Immature natural killer cell (primary cell): ENCODE measurements at places on chromosomes 3 and 15. TPM values are rescaled to one million over a fixed set of nuclear protein-coding genes. Genes with fewer than 3 reads are reported as not detected.

The KLHL24 gene
- polyA plus RNA-seq = 33.4 TPM

The SPATA12 gene
- polyA plus RNA-seq = not detected

The C3orf33 gene
- 2.2 TPM for polyA plus RNA-seq

The ZNF639 gene
- 40.0 TPM for polyA plus RNA-seq

GRCh38 chr3:12897381-12898289, 56.3 kb upstream of the RPL32 start:
- DNase-seq = no peak
- H3K36me3 ChIP-seq = peaks cover 21% of the 10 kb centered on the region
- peak overlapping the region; percentile 69 for H3K27ac ChIP-seq
- peaks cover 12% of the 10 kb centered on the region for H3K4me1 ChIP-seq
- no peak overlapping the region for H3K4me3 ChIP-seq
- peaks cover 10% of the 10 kb centered on the region for H3K27me3 ChIP-seq

GRCh38 chr3:30692498-30693130, 86.2 kb downstream of the TGFBR2 start:
- peaks cover 28% of the 10 kb centered on the region for H3K36me3 ChIP-seq
- DNase-seq = no peak
- peak overlapping the region; percentile 54 for H3K27ac ChIP-seq

- H3K27me3 ChIP-seq = no peaks in the 10 kb centered on the region
- H3K4me1 ChIP-seq = no peaks in the 10 kb centered on the region
- DNase-seq = no peak
- no peak overlapping the region for H3K4me3 ChIP-seq
- peaks cover 4% of the 10 kb centered on the region for H3K36me3 ChIP-seq
These were observed 49.0 kb downstream of the LARS2 start for GRCh38 chr3:45437383-45437782.

GRCh38 chr3:22713936-22714335, 489.2 kb upstream of the UBE2E2 start:
- H3K4me3 ChIP-seq = no peak overlapping the region
- H3K27ac ChIP-seq = no peak overlapping the region
- no peaks in the 10 kb centered on the region for H3K4me1 ChIP-seq

DNA sequence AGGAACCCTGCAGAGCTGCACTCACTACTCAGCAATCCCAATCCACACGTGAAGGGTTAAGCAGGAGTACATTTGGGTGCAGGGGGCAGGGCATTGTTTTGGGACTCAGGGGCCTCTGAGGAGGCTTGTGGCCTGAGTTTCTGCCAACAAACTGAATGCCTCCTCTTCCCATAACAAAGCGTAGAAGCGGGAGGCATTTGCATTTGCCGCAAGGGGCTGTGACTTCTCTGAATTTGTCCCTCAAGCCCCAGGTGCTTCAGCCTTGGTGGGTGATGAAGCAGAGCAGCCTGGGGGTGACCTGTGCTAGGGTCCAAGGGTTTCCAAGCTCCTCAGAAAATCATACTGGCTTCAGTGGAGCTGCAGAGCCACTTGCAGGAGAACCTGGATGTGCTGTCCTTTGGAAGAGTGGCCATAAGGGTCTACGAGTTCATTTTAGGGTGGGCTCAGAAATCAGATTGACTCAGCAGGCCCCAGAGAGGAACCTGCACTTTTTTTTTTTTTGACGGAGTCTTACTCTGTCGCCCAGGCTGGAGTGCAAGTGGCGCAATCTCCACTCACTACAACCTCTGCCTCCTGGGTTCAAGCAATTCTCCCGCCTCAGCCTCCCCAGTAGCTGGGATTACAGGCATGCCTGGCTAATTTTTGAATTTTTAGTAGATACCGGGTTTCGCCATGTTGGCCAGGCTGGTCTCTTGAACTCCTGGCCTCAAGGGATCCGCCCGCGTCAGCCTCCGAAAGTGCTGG, 1.4 kb upstream of the RPSA start:
- peaks cover 39% of the 10 kb centered on the region for H3K4me1 ChIP-seq
- H3K27ac ChIP-seq = no peak overlapping the region
- H3K36me3 ChIP-seq = peaks cover 9% of the 10 kb centered on the region
- no peak overlapping the region for H3K4me3 ChIP-seq
